ENCODE measurements at places on chromosomes 6 and 20.

DNA sequence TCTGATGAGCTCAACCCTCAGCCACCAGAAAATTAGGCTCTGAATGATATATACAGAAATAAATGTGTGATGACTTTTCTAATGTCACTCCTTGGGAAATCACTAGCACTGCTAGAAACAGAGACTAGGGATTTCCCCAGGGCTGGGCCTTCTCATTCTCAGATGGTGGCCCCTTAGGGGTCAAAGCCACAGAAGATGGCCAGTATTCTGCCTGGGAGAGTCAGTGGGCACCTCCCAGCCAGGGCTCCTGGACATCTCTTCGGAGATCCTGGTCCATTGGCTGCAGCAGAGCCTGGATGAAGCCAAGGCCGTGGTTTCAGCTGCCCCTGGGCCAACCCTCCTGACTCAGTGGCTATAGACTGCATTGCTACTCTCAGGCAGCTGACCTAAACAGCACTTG is 276.9 kb upstream of the SUPT3H start:
- DNase-seq: no peak

- no peak for DNase-seq
These were observed 10.2 kb upstream of the KIF16B start for GRCh38 chr20:16583474-16583873.

DNA sequence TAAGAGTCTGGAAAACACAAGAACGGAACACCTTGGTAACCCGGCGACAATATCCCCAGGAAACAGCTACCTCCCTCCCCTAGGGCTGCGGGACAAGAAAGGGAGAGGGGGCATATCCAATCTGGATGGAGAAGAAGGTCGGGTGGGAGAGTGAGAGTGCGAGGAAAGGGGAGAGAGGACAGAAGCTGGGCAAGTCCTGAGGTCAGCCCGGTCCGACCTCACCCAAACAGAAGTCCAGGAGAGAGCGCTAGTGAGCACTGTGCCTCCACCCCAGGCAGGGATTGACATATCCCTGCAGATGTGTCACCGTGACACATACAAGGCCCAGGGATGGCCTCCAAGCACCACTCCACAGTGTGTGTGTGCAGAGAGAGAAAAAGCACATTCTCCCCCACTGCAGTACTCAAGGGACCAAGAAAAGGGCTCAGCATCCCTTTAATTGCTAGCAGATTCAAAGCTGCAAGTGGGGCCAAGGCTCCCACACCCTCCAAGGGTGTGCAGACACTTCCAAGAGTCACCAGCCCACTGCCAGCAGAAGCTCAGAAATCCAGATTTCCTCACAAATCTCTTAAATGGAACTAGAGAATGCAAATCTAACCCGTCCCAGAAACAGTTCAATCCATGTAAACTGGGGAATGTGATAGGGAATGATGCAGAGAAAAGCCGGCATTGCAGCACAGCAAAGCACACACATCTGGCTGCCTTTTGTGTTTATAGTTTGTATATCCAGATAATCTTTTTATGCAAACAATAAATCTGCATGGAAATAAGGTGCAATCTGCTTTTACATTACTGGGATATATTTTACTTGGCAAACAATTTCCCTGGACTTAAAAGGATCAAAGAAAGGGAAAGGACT is 3.1 kb downstream of the PXDC1 start:
- no peak for DNase-seq

DNA sequence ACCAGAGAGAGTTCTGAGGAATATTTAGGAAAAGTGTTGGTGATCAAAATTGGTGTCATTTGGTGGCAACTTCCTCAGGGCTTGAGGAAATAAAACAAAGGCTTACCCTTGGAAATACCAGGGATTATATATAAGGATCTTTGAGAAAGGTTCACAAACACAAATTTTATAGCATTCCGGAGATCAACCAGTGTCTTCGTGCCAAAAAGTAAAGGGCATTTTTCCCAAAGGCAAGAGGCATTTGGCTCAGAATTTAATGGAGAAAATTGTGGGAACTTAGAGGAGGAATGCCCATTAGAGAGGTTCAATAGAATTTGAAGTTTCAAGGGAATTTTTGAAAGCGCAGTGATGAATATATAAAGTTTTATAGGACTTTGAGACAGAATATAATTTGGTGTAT is 179.5 kb downstream of the FUT9 start:
- no peak for DNase-seq

- DNase-seq: no peak
These were observed 5.6 kb downstream of the DACT2 start for GRCh38 chr6:168314021-168314420.

GRCh38 chr6:139927236-139927635 is 552.8 kb upstream of the CITED2 start:
- DNase-seq: no peak

GRCh38 chr6:7300926-7301325 is 12.1 kb downstream of the SSR1 start:
- DNase-seq: no peak

GRCh38 chr6:35013701-35014100 is 124.6 kb downstream of the ANKS1A start:
- DNase-seq: no peak

- no peak for DNase-seq
These were observed 56.6 kb upstream of the RREB1 start for GRCh38 chr6:7050872-7051779.

DNA sequence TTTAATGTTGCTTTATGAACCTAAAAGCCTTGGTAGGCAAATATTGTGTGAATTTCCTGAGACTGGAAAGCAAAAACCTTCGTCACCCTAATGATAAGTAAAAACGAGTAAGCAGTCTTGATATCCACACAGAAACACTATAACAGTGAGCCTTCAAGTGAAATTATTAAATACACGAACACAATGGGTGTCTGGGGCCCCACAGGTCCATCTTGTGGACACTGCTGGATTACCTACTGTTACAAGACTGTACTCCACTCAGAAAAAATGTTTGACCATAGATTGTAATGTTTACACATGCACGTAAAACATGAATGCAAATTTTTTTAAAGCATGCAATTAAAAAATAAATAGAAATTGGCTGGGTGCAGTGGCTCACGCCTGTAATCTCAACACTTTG is 466.9 kb downstream of the CD83 start:
- no peak for DNase-seq

- DNase-seq: no peak
These were observed 1009.7 kb upstream of the GJE1 start for GRCh38 chr6:141123049-141123448.

- DNase-seq: no peak
These were observed 67.4 kb upstream of the ARHGAP18 start for GRCh38 chr6:129777371-129777770.

DNA sequence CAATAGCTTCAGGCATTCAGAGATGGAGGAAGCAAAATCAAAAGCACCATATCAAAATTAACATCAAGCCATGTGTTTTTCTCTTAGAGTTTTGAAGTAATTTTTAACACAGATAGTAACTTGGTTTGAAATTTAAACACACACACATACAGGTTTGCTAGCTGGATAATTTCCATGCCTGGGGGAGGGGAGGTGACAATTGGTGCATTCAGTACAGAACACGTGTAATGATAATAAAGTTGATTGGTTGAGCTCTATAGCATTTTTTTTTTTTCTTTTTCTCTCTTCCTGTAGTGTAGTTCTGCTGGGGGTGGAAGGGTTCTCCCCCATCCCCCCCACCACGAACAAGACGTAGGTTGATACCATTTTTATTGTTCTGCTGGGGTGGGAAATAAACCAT is 564.8 kb downstream of the LMBRD1 start:
- DNase-seq: no peak

DNA sequence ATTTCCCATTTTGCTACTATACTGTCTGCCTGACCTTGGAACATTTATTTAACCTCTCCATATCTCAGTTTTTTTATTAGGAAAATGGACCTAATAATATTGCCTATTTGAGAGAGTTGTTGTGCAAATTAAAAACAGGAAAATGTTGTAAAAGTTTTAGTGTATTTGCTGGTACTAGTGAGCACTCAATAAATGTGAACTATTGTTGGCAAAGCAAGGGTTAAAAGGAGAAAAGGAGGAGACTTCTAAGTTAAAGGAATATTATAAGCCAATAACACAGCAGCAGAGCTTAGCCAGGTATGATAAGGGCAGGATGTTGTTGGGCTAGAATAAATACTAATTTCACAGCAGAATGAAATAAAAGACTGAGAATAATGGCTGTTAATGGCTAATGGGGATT is 211.9 kb upstream of the FUT9 start:
- DNase-seq: no peak

- DNase-seq: no peak
These were observed 67.7 kb downstream of the SYNJ2 start for GRCh38 chr6:158049055-158050028.

- no peak for DNase-seq
These were observed 33.1 kb upstream of the CHRNA4 start for GRCh38 chr20:63394069-63394919.

GRCh38 chr6:148538261-148539190 is 195.9 kb downstream of the SASH1 start:
- DNase-seq: no peak

GRCh38 chr6:6942831-6943230 is 164.9 kb upstream of the RREB1 start:
- no peak for DNase-seq

- DNase-seq: no peak
These were observed 96.9 kb downstream of the FAM120B start for GRCh38 chr6:170403451-170403850.

DNA sequence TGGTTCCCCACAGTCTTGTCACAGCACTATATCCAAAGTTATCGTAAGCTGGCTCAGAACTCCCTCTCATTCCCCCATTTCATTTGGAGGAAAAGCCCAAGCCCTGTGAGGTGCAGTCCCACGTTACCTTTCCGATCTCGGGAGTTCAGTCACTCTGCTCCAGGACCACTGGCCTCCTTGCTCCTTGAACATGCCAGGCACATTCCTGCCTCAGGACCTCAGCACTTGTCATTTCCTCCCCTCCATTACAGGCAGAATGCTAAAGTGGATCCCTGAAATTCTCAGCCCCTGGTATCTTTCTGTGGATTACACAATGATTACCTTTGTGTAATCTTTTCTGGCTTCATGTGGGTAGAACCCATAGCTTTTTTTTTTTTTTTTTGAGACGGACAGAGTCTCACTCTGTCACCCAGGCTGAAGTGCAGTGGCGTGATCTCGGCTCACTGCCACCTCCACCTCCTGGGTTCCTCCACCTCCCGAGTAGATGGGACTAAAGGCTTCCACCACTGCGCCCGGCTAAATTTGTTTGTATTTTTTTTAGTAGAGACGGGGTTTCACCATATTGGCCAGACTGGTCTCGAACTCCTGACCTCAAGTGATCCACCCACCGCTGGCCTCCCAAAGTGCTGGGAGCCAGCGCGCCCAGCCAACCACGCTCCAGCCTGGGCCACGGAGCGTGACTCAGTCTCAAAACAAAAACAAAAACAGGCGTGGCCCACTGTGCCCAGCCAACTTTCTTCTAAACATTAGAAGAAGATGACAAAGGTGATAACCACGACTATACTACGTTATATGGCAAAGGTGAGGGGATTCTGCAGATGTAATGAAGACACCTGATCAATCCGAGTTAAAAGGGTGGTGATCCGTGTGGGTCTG is 4.0 kb upstream of the OXT start:
- DNase-seq: no peak

DNA sequence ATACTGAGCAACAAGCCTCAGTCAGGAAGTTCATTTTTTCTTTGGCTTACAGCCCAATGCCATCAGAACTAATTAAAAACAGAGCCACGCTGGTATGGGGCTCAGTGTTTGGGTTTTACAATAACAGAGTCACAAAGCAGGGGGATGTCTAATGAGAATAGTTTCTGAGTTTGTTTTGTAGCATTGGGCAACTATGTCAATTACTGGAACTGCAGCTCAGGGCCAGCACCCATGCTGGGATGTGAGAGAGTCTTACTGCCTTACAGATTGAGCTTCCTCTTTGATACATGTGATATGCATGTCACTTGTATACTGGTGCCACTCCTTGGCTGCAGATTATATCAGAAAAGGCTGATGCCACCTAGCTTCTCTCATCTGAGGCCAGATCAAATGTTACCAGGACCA is 117.6 kb downstream of the TFAP2B start:
- no peak for DNase-seq

DNA sequence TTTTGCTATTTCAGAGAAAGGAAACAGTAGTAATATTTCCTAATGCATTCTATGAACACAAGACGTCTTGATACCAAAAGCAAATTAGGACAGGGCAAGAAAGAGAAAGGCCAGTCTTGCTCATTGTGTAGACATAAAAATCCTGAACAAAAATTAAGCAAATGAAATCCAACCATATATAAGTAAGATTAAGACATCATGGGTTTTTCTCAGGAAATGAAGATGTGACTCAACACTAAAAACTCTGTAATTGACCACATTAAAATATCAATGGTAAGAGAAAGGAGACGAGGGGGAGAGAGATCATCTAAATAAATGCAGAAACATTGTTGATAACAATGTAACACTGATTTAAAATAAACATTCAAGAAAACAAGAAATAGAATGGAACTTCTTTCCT is 205.4 kb downstream of the SOD2 start:
- DNase-seq: no peak

- DNase-seq: no peak
These were observed 102.0 kb downstream of the OR2B2 start for GRCh38 chr6:27809939-27810767.

All from cortex of kidney (tissue), 1 donor.